ENCODE measurements at places on chromosomes 6 and 20.

DNA sequence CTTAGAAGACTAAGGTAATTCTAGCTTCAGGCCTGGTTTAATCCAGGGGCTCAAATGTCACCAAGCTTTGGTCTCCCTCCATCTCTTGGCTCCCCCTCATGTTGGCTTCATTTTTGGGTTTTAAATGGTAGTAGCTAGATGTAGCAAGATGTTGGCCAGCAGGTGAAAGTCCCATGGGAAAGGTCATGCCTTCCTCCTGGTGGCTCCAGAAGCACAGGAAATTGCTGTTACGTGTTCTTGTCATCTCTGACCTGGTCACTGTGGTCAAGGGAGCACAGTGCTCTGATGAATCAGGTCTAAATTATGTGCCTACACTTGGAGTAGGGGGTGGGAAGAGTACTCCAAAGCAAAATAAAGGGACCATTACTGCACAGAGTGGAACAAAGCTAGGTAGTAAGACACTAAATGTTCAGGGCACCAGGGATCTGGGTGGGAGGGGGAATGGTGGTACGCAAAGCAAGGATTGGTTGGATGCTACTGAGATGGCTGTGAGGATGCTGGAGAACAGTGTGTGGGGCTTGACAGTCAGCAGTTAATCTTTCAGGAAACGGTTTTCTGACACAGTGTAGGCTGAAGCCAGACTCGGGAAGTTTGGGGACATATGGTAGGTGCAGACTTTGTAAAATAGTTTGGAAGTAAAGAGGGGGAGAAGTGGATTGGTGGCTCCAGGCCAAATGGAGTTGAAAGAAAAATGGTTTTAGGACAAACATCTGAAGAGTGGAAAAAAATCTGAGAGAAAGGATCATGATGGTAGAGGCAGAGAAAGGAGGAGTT, 30.1 kb downstream of the CDS2 start:
- DNase-seq, result no peak

DNA sequence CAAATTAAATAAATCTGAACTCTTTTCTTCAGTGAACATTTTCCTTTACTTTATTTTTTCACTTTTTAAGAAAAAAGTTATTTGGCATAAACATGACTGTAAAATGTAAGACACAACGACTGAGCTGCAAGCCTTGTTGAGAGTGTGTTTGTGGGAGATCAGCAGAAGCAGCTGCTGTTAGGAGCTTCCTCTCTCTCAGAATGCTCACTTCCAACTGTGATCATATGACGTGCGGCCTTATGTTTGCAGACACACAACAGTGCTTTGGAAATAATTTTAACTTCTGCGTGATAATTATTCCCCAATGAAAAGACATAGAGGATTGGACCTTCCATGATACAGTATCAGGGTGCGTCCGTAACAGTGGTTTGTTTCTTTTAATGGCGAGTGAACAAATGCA, 104.0 kb downstream of the ARHGAP18 start:
- DNase-seq, result no peak

DNA sequence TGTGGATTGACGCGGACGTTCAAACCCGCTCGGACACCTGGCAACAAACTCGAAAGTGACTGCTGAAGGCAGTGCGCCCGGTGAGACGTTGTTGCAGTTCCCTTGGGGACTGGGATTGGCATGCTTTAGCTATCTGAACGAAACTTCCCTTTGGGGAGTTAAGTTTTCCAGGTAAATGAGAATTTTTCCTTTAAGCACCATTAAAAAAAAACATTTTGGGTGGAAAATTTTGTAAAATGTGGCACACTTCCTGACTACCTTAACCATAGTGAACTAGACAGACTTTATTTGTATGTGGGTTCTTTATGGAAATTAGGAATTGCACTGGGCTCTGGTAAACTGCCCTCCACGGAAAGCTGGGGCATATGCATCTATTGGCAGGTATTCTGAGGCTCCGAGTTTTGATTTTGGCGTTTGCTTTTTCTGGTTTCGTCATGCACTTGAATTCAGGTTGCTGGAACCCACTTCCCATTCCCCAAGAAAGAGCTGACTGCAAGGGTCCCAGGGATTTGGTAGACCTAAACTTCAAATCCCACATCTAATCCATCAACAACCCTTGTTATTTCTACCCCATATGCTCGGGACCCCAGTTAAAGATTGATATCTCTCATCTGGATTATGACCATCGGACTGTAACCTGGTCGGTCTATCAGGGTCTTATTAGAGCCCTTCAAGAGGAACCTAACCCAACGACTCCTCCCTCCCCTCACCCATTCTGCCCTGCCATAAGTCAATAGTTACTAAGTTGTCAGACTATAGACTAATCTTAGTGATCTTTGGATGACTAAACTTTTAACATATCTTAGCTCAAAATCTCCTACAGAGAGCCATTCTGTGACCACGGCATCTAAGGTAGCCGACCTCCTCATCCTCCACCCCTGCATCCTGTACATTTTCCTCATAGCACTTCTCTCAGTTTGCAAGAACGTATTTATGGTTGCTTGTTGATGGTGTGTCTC, 800 bp upstream of the DYNLT1 start:
- peak; percentile 29 for DNase-seq

DNA sequence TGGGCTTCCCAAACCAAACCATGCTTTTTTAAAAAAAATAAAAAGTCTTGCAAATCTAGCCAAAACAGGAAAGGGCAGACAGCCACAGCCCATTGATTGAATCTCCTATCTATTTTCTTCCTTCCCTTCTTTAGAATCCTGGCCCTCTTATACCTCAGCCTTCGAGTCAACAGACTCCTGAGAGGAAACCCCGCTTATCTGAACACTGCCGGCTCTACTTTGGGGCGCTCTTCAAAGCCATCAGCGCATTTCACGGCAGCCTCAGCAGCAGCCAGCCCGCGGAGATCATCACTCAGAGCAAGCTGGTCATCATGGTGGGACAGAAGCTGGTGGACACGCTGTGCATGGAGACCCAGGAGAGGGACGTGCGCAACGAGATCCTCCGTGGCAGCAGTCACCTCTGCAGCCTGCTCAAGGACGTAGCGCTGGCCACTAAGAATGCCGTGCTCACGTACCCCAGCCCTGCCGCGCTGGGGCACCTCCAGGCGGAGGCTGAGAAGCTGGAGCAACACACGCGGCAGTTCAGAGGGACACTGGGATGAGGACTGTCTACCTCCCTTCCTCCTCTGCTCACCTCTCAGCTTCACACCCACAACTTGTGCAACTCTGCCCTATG, 10.1 kb upstream of the RTF2 start:
- DNase-seq, result no peak

- no peak for DNase-seq
Observed at GRCh38 chr6:89221971-89222711, 5.0 kb upstream of the GABRR1 start.

DNA sequence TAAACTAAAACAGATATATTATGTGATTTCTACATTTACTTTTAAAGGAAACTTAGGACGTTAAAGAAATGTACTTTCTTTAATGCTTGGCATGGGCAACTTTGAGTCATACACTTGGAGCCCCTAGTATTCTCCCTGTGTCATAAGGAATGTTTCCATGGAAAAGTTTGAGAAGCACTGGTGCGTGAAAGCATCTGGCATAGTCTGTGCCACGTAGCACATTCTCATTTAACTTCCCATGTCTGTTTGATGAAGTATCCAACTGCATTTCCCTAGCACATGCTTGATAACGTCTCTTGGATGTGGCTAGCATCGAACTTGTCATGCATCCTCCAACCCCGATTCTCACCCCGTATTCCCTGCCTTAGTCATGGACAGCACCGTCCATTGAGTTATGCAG, 172.0 kb downstream of the TBC1D7 start:
- DNase-seq, result no peak

Data from activated T-cell treated with anti-CD3 and anti-CD28 coated beads, Interleukin-2, amount 50 U/mL, for 24 hours (primary cell).